Left lung (tissue), 14 donors: ENCODE measurements at places on chromosomes 2 and 18. TPM values are rescaled to one million over a fixed set of nuclear protein-coding genes. Genes with fewer than 3 reads are reported as not detected.
A peak's percentile ranks its signal among the peaks of the same experiment; 100 is the strongest.

DNA sequence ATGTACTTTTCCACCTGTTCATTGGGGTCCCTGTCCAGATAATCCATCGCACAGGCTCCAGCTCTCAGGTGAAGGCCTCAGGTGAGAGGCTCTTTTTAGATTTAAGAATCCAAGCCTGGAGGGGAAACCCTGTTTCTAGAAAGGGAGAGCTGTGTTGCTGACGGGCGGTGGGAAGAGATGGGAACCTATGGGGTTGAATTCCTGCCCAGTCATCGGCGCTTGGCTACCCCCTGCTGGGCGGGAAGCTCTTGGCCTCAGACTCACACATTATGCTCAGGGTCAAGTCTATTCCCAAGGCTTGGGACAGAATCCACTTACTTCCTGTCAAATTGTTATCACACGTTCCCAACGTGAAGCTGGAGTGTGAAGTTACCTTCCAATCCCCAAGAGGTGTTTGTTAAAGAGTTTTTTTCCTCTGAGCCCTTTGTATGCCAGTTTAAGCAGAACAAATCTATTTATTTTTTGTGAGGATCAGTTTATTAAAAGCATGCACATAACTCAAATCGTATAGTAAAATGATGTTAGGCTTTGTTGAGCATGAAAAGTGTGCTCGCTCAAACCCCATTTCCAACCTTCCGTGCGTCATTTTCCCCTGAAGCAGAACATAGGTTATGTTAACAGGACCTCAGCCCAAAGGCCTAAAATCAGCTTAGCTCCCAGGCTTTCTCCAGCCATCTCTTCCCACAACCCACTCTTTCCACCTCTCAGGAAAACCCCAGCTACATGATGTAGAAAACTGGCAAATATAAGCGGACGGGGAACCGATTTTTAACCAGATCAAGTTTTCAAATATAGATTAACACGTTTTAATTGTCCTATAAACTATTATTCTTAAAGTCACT, 181.7 kb upstream of the ETAA1 start:
- peak; percentile 73 for DNase-seq
- no peaks in the 10 kb centered on the region for H3K4me1 ChIP-seq
- no peaks in the 10 kb centered on the region for H3K36me3 ChIP-seq
- no peak overlapping the region for H3K27ac ChIP-seq

DNA sequence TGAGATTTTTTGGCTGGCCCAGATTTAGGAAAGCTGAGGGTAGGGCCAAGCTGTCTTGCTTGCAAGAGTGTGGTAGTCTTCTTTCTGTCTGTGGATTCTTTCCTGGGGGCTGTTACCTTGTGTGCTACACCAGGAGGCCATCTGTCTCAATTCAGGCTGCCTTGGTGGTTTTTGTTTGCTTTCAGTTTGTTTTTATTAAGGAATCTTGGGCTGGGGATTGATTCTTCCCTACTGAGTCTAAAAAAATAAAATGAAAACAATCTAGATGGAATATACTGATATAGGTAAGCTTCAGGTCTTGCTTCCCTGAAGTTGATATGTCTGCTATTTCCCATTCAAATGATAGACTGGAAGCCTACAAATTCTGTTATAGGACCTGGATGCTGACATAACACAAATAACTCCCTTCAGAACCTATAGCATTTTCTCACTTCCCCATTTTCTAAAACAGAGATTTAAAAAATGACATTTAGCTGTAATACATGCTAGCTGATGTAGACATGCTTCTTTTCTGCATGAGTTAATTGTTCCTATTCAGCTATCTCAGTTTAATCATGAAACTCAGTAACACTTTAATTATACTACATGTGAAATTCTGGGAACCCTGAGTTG, 5.3 kb downstream of the LHCGR start:
- no peaks in the 10 kb centered on the region for H3K4me1 ChIP-seq
- H3K4me3 ChIP-seq = no peak overlapping the region
- no peak overlapping the region for H3K27ac ChIP-seq
- H3K36me3 ChIP-seq = no peaks in the 10 kb centered on the region
- H3K27me3 ChIP-seq = peaks cover 14% of the 10 kb centered on the region

Gene KCNE4
- 2.4 TPM for total RNA-seq

- H3K27me3 ChIP-seq = no peaks in the 10 kb centered on the region
- DNase-seq = no peak
- no peaks in the 10 kb centered on the region for H3K36me3 ChIP-seq
- H3K4me1 ChIP-seq = no peaks in the 10 kb centered on the region
These were observed 189.2 kb downstream of the OSR1 start for GRCh38 chr2:19169134-19169768.

DNA sequence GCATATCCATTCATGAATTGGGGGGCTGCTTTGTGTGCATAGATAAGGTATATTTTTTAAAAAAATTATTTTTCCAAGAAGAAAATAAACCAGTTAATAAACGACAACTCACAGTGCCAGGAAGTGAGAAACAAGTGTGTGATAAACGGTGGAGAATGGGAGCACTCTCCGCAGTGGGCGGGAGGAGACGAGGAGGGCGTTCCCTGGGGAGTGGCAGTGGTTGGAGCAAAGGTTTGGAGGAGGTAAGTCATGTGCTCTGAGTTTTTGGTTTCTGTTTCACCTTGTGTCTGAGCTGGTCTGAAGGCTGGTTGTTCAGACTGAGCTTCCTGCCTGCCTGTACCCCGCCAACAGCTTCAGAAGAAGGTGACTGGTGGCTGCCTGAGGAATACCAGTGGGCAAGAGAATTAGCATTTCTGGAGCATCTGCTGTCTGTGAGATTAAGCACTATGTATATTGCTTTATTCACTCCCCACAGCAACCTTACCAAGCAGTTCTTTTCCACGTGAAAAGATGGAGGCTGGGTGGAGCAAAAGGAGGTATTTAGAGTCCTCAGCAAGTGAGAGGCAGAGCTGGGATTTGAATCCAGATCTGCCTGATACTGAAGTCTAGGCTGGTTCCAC, 27.0 kb upstream of the CASP8 start:
- H3K27ac ChIP-seq = peak overlapping the region; percentile 90
- no peaks in the 10 kb centered on the region for H3K36me3 ChIP-seq
- H3K4me1 ChIP-seq = peaks cover 79% of the 10 kb centered on the region
- H3K27me3 ChIP-seq = no peaks in the 10 kb centered on the region
- DNase-seq = peak; percentile 92
- H3K4me3 ChIP-seq = peak overlapping the region; percentile 16

DNA sequence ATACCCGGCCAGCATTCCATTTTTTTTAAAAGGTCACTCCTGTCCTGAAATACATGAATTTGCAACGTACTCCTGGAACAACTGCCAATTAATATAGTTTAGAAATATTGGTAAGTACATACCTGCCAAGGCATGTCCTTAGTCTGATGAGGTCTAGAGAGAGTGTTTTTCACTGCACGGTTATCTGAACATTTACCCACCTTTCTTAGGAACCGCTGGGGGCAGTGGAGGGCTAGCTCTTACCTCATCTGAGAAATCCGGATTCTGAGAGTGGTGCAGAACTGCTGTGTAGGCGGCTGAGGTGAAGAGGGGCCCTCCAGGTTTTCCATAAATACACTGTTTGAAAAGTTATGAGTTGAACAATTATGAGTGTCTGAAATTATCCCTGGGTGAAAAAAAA, 133.1 kb upstream of the CCDC195 start:
- peaks cover 57% of the 10 kb centered on the region for H3K36me3 ChIP-seq
- no peaks in the 10 kb centered on the region for H3K27me3 ChIP-seq
- no peak overlapping the region for H3K27ac ChIP-seq
- H3K4me3 ChIP-seq = no peak overlapping the region
- no peak for DNase-seq
- peaks cover 3% of the 10 kb centered on the region for H3K4me1 ChIP-seq

GRCh38 chr2:140718999-140719398, 1411.8 kb downstream of the LRP1B start:
- no peak overlapping the region for H3K27ac ChIP-seq
- H3K27me3 ChIP-seq = no peaks in the 10 kb centered on the region
- H3K4me3 ChIP-seq = no peak overlapping the region
- no peak for DNase-seq
- no peaks in the 10 kb centered on the region for H3K4me1 ChIP-seq

Gene LRRTM1
- total RNA-seq = not detected

- H3K27ac ChIP-seq = no peak overlapping the region
- no peaks in the 10 kb centered on the region for H3K27me3 ChIP-seq
- H3K4me3 ChIP-seq = no peak overlapping the region
- no peaks in the 10 kb centered on the region for H3K4me1 ChIP-seq
- no peak for DNase-seq
- H3K36me3 ChIP-seq = no peaks in the 10 kb centered on the region
These were observed 124.5 kb downstream of the DCDC2C start for GRCh38 chr2:3827673-3828575.

DNA sequence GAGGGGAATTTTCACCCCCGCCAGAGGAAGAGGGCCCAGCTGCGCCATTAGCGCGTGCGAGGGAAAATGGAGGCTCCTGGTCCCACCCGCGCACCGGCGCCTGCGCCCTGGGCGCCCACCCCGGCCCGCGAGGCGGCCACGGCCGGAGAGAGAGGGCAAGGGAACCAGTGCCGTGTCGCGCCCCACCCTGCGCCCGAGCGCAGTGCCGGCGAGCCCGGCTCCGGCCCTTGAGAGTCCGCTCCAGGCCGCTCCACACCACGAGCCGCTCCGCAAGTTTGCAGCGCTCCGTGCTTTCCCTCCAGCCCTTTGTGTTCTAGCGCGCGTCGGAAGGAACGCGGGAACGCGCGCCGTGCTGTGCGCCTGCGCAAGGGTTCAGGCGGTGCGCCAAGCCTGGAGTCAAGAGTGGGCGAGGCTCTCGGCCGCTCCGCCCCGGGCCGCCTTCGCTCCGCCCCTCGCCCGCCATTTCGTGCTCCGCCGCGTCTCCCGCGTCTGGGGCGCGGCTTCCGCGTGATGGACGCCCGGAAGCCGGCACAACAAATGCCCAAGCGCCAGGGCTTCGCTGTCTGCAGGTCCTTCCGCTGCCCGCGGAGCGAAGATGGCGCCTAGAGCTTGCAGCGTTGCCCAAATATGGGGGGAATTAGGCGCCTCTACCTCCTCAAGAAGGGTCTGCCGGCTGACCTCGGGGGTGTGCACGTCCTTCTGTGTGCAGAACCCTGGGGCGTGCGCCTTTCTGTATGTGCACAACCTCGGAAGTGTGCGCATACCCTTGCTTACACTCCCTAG, 46.1 kb upstream of the PTMA start:
- H3K27me3 ChIP-seq = no peaks in the 10 kb centered on the region
- DNase-seq = peak; percentile 99
- H3K4me1 ChIP-seq = peaks cover 37% of the 10 kb centered on the region
- peak overlapping the region; percentile 25 for H3K4me3 ChIP-seq
- H3K27ac ChIP-seq = peak overlapping the region; percentile 98
- H3K36me3 ChIP-seq = no peaks in the 10 kb centered on the region

DNA sequence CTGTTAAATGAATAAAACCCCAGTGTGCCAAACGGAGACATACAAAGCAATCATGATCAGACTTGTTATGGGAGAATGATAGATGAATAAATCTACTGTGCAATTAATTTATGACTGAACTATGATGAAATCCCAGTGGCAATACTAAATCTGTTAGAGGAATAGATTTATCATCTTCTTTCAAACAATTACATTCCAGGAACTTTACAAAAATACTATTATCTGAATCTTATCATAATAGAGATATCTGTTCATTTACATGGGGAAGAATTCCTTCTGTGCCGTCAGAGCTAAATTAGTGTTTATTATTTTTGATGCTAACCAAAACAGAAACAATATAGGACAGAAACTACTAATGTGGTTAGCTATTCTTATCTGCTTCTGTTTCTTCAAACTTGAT, 208.5 kb downstream of the CAMKMT start:
- H3K27ac ChIP-seq = no peak overlapping the region
- H3K4me3 ChIP-seq = no peak overlapping the region
- H3K36me3 ChIP-seq = no peaks in the 10 kb centered on the region
- H3K4me1 ChIP-seq = no peaks in the 10 kb centered on the region
- DNase-seq = no peak

- no peak for DNase-seq
- H3K36me3 ChIP-seq = no peaks in the 10 kb centered on the region
- H3K4me3 ChIP-seq = no peak overlapping the region
- no peak overlapping the region for H3K27ac ChIP-seq
- H3K4me1 ChIP-seq = peaks cover 14% of the 10 kb centered on the region
- no peaks in the 10 kb centered on the region for H3K27me3 ChIP-seq
These were observed 36.0 kb downstream of the PHLPP1 start for GRCh38 chr18:62751341-62751821.

GRCh38 chr2:5740817-5741216, 48.6 kb downstream of the SOX11 start:
- H3K4me1 ChIP-seq = no peaks in the 10 kb centered on the region
- DNase-seq = no peak
- H3K4me3 ChIP-seq = no peak overlapping the region
- H3K27ac ChIP-seq = no peak overlapping the region
